ENCODE measurements at places on chromosomes 6 and 20.

DNA sequence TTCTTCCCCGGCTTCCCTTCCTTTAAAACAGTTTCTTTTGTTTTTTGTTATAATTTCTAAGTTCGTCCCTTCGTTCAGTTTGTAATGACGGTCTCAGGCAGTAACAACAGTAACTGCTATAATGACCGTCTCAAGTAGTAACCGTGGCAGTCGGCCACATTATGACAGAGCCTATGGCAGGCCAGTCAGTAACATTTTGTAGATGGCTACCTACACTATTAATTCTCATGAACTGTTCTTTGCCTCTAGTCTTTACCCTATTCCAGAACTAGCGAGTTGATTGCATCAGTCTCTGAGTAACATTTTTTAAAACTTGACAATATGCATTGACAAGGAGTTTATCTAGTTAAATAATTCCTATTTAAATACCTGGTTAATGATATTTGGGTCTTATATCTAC is 43.0 kb upstream of the ADGRG6 start:
- DNase-seq: no peak

DNA sequence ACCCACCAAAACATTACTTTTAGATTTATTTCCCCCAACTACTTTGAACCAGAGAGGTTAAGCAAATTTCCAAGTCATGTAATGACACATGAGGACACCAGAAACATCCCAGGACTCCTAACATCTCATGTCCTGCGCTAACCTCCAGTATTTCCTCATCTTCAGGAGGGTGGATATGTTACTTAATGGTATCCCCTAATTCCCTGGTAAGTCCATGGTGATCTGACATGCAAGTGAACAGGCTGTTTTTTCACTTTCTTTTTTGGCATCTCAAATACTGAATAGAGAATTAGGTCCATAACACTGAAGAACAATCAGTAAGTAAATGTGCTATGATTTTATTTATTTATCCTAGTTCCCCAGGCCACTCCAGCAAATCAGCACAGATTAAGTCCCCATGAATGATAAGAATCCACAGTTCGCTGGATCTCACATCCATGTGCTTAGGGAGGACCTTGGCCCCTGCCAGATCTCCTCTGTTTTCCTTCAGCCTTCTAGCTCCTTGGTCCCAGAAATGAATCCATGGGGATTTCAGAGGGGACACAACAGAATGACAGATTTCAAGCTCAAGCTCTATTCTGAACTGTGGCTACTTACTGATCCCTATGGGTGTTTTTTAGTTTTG is 334.6 kb downstream of the CDC5L start:
- DNase-seq: no peak

GRCh38 chr20:20920433-20920832 is 185.7 kb downstream of the LINC00237 start:
- no peak for DNase-seq

- no peak for DNase-seq
Measured at GRCh38 chr6:137698636-137699030, 168.4 kb upstream of the TNFAIP3 start.

GRCh38 chr6:13528777-13529343 is 41.5 kb upstream of the GFOD1 start:
- no peak for DNase-seq

DNA sequence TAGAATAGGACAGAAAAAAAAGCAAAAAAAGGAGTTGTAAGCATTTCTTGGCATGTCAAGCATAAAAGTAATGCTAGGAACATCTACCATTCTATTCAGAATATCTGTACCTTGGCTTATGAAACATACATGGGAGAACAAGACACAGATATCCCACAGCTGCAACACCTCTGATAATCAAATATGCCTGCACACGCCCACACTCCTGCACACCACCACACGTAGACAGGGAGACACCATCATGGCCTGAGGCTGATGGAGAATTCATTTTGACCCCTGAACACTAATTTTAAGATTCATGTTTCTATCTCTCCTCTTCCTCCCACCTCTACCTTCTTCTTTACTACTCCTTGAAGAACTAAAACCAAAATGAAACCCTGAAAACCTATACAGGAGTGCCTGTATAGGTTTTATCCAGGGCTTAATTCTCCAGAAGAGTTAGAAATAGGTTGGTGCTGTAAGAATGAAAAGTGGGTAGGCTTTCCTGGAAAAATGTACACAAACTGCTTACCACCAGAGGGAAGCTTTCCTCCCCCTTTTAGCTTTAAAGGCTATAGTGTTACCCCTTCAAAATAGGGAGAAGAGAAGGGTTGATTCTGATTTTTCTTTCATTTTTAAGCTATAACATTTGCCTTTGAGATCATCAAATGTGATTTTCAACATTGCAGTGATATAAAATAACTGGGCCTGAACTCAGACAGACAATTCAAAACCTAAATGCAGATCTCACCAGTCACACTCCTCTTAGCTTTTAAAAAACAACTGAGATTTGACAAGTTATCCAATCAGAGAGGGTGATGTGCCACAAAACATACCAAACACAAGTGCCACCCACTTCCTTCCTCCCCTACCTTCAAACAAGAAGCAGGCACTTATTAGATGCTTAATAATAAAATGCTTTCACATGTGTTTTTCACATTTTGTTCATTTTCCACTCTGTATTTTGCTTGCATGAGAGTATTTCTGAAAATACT is 57.9 kb downstream of the ELOVL5 start:
- DNase-seq: no peak

- DNase-seq: no peak
Measured at GRCh38 chr6:158978757-158979156, 21.2 kb downstream of the RSPH3 start.
